ENCODE measurements at places on chromosomes 13 and 19.

DNA sequence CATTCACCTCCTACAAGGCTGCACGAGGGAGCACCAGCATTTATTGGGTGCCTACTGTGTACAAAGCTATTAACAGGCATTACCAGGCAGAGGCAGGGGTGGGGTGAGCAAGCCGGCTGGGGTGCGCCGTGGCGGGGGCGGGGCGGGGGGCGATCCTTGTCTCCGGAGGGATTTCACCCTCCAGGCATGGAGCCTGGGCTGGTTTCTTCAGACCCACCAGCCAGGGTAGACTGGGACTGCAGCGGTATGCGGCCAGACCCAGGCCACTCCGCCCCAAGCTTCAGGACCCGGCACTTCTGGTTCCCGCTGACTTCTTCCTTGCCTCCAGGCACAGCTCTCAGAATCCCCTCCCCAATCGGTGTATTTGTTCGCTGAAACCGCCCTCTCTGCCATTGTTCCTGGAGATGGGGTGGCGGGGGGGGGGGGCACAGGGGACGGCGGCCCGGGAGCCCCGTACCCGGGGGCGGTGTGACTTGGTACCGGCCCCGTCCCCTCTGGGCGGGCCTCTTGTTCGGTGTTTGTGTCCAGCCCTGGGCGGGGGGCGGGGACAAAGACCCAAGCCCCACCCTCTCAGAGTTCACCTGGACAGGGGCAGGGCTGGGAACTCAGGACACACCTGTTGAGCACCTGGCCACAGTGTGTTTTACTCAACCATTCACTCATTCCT is 14.4 kb downstream of the TJP3 start:
- DNase-seq: no peak

DNA sequence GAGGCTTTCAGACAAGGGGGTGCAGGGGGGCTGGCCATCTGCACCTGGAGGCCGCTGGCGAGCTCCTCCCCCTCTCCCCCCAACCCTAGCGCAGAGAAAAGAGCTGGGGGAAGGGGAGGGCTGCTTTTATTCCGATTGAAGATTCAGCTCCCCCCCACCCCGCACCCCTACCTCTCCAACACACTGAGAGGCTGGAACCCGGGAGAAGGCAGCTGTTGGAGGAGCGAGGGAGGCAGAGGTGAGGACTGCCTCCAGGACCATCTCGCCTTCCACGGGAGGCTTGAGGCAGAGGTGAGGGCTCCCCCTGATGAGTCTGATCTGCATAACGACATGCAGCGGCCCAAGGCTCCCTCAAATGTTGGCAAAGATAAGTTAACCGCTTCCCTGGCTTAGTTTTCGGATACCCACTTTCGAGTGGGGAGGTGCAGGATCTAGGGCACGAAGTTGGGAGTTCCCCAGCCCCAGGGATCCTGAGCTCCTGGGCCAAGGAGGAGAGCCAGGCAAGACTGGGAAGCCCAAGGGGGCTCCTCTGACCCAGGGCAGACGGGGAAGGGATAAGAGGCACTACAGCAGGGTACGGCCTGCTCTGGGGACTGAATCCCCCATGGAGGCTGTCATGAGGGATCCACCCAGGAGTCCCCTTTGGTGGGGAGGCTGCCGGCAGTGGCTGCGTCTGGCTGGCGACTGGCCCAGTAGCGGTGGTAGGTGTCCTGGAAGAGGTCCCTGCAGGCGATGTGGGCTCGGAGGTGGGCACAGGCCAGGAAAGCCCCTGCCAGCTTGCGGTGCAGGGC is 1.2 kb upstream of the NUMBL start:
- DNase-seq: no peak

GRCh38 chr19:13869281-13869680 is 7.7 kb upstream of the NANOS3 start:
- no peak for DNase-seq

DNA sequence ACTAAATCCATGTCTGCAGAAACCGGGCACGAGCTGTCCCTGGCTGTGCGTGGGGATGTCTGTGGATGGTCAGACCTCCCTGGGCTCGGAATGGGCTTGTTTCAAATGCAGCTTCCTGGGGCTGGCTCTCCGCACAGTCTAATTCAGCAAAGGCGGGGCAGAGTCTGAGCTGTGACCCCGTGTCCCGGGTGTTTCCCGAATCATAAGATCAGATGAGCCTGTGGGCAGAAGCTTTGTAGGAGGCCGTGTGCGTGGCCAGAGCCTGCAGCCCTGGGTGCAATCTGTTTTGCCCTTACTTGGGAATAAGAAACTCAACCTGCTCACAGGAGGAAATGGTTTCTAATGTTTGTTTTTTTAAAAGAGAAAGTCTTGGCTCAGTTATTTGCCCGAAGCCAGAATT is 13.9 kb upstream of the GNA11 start:
- no peak for DNase-seq

DNA sequence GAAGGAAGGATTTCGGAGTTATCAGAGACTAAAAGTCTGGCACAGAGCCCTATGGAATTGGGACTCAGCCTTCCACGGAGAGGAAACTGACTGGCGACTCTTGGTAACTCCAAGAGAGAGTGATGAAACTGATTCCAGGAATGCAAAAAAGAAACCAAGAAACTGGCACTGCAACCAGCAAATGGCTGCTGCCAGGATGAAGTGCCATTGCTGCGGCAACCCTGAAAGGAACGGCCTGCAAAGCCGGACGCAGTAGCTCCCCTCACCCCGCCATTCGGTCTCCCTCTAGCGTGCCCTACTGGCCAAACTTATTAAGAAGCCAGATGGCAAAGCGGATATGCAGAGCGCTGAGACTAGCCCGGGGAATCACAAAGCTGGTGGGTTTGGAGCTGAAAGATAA is 236.0 kb downstream of the PCDH9 start:
- no peak for DNase-seq
